ENCODE measurements at places on chromosomes 16 and 17. TPM values are rescaled to one million over a fixed set of nuclear protein-coding genes. Genes with fewer than 3 reads are reported as not detected.

PLEKHG4 gene
- 39.1 TPM for total RNA-seq

CYGB gene
- total RNA-seq: 2.1 TPM

PDILT gene
- total RNA-seq: not detected

MT4 gene
- not detected for total RNA-seq

GRCh38 chr16:81570151-81570846 is 125.7 kb downstream of the CMIP start:
- DNase-seq: no peak
- no peaks in the 10 kb centered on the region for H3K27me3 ChIP-seq
- no peak overlapping the region for H3K4me3 ChIP-seq
- H3K4me1 ChIP-seq: peaks cover 22% of the 10 kb centered on the region
- no peak overlapping the region for H3K27ac ChIP-seq

DNA sequence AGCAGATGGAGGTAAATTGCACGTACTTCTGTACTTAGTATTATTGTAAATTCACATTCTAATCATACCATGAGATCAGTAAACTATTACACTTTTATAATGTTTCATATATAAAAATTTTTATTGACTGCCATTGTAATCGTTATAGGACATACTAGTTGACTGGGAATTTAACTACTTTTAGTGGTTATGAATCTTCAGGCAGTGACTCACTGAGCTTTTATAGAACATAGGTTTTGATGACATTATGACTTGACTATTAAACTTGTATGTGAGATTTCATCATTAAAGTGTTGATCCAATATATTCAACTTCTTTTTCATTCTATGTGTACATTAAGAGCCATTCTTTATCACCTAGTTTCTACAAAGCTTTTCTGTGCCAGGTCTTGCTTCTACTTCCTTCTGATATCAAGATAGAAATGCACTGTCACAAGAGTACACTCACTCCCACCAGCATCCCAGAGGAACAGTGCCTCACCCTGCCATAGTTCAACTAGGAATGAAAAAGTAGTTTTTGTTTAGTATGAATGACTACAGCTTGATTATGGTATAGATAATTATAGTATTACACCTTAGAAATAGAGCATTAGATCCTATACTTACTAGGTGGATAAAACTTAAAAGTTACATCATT is 142.4 kb upstream of the RBL2 start:
- H3K27me3 ChIP-seq: no peaks in the 10 kb centered on the region
- no peak for DNase-seq
- H3K4me3 ChIP-seq: no peak overlapping the region
- no peaks in the 10 kb centered on the region for H3K4me1 ChIP-seq
- H3K27ac ChIP-seq: no peak overlapping the region
- peaks cover 80% of the 10 kb centered on the region for H3K36me3 ChIP-seq

DNA sequence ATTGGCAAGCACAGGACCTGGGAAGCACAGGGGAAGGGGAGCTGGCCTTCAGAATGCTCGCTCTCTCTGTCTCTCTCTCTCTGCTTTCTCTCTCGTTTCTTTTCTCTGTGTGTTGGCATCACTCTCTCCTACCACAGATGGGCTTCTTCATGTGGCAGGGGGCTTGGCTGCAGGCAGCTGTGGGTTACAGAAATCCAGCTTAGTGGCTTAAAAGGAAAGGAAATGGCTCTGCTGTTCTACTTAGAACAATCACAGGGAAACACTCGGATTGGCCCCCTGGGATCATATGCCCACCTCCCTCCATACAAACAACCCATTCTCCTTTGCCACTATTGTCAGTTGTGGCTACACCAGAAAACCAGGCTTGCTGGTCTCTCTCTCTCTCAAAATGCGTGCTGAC is 20.4 kb downstream of the TBX2 start:
- no peak overlapping the region for H3K27ac ChIP-seq
- H3K27me3 ChIP-seq: peaks cover 26% of the 10 kb centered on the region
- peaks cover 4% of the 10 kb centered on the region for H3K4me1 ChIP-seq
- H3K4me3 ChIP-seq: no peak overlapping the region
- H3K36me3 ChIP-seq: no peaks in the 10 kb centered on the region

DNA sequence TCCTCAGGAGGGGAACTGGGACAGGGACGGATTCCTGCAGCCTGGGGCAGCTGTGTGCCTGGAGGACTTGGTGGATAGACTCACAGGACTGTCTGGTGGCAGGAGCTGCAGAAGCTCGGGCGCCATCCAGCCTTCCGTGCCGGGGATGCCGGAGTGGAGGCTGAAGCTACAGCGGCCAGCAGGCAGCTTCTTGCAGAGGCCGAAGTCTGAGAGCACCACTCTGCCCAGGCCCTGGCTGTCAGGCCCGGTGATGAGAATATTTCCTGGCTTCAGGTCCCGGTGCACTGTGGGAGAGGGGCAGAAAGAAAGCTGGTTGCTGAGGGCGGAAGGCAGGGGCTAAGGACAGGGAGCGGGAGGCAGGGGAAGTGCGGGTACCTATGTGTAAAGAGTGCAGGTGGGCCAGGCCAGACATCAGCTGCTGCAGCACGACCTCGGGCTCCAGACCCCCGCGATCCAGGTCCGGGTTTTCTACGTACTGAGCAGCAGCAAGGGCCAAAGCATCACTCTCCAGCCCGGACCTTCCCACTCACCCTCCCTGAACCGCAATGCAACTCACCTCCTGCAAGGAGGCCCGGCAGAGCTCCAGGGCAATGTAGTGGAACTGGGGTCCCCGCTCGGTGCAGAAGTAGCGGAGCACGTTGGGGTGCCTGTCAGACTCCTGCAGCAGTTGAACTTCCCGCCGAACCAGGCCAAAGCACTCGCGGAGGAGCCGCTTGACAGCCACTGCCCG is 16.1 kb downstream of the PLK1 start:
- DNase-seq: no peak
- H3K36me3 ChIP-seq: no peaks in the 10 kb centered on the region
- H3K27ac ChIP-seq: peak overlapping the region; percentile 49
- peaks cover 7% of the 10 kb centered on the region for H3K4me1 ChIP-seq
- no peaks in the 10 kb centered on the region for H3K27me3 ChIP-seq

GRCh38 chr17:52138350-52138749 is 20.2 kb downstream of the CA10 start:
- H3K4me3 ChIP-seq: no peak overlapping the region
- no peak overlapping the region for H3K27ac ChIP-seq
- peaks cover 35% of the 10 kb centered on the region for H3K27me3 ChIP-seq
- no peaks in the 10 kb centered on the region for H3K36me3 ChIP-seq
- DNase-seq: no peak

GRCh38 chr17:72270273-72270924 is 149.6 kb downstream of the SOX9 start:
- no peak overlapping the region for H3K27ac ChIP-seq
- peaks cover 28% of the 10 kb centered on the region for H3K27me3 ChIP-seq
- no peak for DNase-seq
- H3K4me1 ChIP-seq: no peaks in the 10 kb centered on the region
- H3K4me3 ChIP-seq: no peak overlapping the region
- H3K36me3 ChIP-seq: no peaks in the 10 kb centered on the region

DNA sequence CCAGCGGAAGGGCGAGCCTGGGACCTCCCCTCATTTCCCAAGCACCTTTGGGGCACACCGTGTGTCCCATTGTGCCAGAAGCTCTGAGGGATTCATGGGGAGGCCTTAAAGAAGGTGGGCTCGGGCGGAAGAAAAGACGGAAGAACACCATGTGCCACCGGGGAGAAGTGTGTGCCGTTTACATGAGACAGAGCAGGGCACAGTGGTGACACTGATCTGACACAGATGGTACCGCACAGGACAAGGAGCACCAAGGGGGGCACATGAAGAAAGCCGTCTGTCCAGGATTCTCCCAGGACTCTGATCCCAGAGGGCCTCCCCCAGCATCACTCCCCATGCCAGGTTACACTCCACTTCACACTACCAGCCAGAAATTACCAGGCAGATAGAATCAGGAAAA is 128.7 kb upstream of the CHMP6 start:
- H3K27ac ChIP-seq: no peak overlapping the region
- no peaks in the 10 kb centered on the region for H3K27me3 ChIP-seq
- no peak for DNase-seq

GRCh38 chr17:79047291-79047920 is 23.4 kb downstream of the C1QTNF1 start:
- H3K27ac ChIP-seq: no peak overlapping the region
- DNase-seq: no peak
- peaks cover 12% of the 10 kb centered on the region for H3K4me1 ChIP-seq

GRCh38 chr17:7703584-7704479 is 1.2 kb upstream of the EFNB3 start:
- peaks cover 4% of the 10 kb centered on the region for H3K36me3 ChIP-seq
- peaks cover 20% of the 10 kb centered on the region for H3K4me1 ChIP-seq
- DNase-seq: no peak

DNA sequence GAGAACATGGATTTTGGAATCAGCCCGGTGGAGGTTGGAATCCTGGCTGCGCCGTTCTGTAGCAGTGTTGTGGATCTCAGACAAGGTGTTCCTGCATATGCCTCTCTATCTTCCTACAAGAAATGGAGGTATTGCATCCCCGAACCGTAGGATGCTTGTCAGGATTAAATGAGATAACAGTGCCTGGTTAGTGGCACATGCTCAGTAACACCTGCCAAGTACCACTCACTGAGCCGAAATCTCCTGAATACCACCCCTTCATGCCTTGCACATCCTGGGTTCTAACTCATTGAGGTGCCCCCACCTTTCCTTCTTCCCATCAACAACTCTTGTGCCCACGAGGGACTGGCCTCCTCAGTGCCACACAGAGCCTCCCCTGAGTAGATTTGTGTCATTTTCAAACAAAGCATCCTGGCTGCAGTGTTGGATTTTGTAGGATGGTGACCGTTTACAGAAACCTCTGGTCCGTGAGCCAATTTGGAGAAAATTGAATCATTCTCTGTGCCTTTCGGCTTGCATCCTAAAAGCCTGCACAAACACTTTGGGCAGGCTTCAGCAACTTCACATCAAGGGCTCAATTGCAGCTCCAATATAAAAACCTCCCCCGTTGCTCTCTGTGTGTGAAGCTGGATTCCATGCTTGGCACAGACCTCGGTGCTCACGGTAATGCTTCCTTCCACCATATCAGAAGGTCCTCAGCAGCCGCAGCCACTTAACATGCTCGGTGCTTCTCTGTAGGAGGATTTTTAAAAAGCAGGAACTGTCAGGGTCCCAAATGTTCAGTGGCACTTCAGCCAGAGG is 84.2 kb downstream of the WWOX start:
- no peak overlapping the region for H3K27ac ChIP-seq
- no peak overlapping the region for H3K4me3 ChIP-seq
- no peaks in the 10 kb centered on the region for H3K27me3 ChIP-seq
- H3K36me3 ChIP-seq: peaks cover 14% of the 10 kb centered on the region
- DNase-seq: no peak

DNA sequence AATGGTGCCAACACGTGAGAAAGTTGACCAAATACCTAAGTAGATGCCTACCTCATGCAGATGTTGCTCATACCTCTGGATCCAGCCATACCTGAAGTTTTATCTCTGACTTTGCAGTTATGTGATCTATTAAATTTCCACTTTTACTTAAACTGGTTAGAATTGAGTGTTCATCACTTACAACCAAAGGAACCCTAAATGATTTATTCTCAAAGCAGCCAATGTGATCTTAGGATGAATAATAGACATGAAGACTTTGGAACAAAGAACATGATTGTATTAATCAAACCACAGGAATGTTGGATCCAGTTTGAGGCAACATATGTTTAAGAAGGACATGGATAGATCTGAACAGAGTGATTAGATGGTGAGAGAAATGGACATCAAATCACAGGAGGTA is 68.7 kb downstream of the IRX6 start:
- DNase-seq: no peak
- no peaks in the 10 kb centered on the region for H3K4me1 ChIP-seq
- H3K27me3 ChIP-seq: peaks cover 5% of the 10 kb centered on the region
- no peak overlapping the region for H3K4me3 ChIP-seq

GRCh38 chr17:49514071-49514721 is 19.1 kb downstream of the NGFR start:
- no peaks in the 10 kb centered on the region for H3K27me3 ChIP-seq
- no peak overlapping the region for H3K4me3 ChIP-seq
- H3K27ac ChIP-seq: no peak overlapping the region
- H3K4me1 ChIP-seq: no peaks in the 10 kb centered on the region
- no peaks in the 10 kb centered on the region for H3K36me3 ChIP-seq
- DNase-seq: no peak

GRCh38 chr17:69796078-69796477 is 278.9 kb upstream of the KCNJ16 start:
- no peak overlapping the region for H3K4me3 ChIP-seq
- no peak for DNase-seq
- H3K36me3 ChIP-seq: no peaks in the 10 kb centered on the region
- no peaks in the 10 kb centered on the region for H3K4me1 ChIP-seq
- H3K27ac ChIP-seq: no peak overlapping the region

DNA sequence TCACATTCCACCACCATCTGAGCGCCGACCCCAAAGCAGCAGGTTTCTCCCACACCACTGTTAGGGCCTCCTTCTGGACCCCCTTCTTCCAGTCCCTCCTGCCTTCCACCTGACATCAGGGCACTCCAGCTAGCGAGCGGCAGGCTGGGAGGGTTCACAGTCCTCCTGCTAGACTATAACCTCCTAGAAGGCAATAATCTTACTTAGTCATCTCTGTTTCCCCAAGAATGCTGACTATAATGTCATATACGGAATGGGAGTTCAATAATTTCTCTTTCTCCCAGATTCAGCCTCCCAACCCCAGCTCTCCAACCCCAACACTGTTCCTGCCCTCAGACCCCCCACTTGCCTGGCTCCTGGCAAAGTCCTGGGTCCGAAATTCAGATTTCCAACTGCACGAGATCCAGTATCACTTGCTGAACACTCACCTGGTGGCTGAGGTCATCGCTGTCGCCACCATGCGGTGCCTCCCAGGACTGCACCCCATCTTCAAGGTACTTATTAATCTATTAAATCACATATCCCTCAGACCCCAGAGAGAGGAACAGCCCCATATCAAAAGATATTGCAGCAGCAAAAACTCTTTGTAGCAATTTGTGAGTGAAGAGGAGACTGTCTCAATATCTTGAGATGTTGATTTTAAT is 5.6 kb downstream of the ALOX12 start:
- no peaks in the 10 kb centered on the region for H3K27me3 ChIP-seq
- H3K36me3 ChIP-seq: peaks cover 8% of the 10 kb centered on the region
- H3K4me1 ChIP-seq: peaks cover 20% of the 10 kb centered on the region
- peak overlapping the region; percentile 14 for H3K27ac ChIP-seq
- no peak overlapping the region for H3K4me3 ChIP-seq

- peaks cover 55% of the 10 kb centered on the region for H3K4me1 ChIP-seq
- H3K4me3 ChIP-seq: peak overlapping the region; percentile 88
Observed at GRCh38 chr17:44122816-44123355, 555 bp downstream of the HDAC5 start.
